ENCODE measurements at places on chromosomes 6 and 20.

DNA sequence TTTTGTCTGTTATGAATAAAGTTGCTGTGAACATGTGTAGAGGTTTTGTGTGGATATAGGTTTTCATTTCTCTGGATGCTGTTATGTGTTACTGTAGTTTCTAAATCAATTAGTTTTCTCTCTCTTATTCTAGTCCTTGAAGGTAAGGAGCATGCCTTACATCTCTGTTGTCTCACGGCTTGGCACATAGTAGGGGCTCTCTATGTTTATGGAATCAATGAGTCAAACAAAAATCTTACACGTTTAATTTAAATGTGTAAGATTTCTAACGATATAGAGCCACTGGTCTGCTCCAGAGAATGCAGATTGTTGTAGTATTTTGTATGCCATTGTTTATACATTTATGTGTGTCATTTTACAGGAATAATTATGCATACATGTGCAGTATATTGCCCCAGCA, 15.3 kb upstream of the DHX35 start:
- no peak for DNase-seq

DNA sequence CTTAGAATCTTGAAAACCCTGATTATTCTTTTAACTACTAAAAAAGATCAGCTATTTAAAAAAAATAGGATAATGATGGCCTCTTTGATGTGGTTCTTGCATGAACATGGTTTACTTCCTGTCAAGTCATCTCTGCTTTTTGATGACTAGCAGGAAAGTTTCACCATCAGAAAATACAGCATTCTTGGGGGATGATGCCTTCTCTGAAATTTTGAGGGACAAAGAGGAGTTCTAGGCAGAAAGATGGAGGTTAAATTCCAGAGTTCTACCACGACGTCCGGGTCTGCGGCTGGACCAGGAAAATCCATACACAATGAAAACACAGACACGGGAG, 130.4 kb downstream of the OLIG3 start:
- no peak for DNase-seq

GRCh38 chr20:31595654-31596411, 9.3 kb upstream of the ID1 start:
- DNase-seq, result peak; percentile 93

DNA sequence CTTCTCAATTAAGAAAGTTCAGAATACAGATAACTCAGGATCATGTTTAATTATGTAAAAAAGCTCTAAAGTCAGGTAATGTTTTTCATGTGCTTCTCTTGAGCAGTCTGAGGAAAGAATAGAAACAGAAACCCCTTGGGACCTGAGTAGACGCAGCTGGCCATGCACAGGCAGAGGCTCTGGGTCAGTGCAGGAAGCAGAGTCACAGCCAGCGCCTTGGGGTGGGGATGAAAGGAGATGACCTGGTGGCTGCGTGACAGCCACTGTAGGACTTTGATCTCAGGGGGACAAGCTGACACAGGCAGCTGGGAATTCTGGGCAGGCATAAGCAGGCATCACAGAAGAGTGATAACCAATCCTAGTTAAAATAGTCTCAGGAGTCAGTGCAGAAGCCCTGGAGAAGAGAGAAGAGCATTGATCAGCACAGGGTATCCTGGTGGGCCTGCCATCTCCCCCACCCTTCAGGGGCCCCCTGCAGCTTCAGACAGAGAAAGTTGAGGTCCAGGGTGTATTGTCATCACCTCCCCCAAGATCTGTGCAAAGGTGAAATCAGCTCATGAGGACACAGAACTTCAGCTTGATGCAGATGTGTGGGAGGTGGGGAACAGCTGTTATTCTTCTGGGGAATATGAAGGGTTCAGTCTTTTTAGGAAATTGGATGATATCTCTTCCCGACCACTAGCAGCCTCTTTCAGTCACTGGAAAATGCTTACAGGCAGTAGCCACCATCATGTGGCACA, 6.4 kb downstream of the HLA-DQB1 start:
- no peak for DNase-seq

- DNase-seq, result no peak
Measured at GRCh38 chr20:44598423-44599305, 16.3 kb downstream of the PKIG start.

DNA sequence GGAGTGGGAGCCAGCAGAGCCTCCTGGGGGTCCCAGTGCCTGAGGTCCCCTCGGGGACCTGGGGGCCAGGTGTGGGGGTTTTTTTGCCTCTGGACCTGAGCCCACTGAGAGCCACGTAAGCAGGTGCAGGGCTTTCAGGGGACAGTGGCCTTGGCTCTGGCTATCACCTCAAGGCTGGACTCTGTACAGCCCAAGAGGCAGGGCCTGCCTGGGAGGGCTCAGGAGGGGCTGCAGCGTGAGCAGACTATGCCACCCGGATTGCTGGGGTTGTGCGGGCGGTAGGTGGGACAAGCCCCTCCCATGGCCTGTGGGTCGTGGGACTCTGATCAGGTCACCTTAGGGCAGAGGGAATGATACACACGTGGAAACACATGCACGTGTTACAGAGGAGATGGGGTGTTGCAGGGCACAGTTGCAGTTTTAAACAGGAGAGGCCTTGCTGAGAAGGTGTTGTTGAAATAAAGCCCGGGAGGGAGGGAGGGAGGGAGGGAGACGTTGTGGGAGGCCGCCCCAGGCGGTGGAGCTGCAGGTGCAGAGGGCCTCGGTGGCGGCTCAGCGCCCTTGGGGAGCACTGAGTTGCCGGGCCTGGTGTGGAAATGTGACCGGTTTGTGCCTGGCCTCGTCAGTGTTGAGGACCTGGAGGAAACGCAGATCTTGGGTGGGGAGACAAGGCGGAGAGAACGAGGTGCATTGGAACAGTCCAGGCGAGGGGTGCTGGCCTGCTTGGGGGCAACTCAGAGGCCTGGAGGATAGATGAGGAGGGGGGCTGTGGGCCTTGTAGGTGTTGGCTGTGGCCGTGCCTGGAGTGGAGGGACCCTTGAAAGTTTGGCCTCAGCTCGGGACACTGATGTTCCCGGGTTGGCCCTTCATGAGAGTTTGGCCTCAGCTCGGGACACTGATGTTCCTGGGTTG, 2.3 kb downstream of the TCEA2 start:
- DNase-seq, result no peak

DNA sequence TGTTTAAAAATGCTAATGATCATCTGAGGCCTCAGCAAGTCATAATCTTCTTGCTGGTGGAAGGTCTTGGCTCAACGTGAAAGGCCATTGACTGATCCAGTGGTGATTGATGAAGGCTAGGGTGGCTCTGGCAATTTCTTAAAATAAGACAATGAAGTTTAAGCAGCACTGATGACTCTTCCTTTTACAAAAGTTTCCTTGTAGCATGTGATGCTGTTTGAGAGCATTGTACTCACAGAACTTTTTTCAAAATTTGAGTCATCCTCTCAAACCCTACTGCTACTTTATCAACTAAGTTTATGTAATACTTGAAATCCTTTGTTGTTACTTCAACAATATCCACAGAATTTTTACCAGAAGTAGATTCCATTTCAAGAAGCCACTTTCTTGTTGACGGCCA, 382.3 kb downstream of the ESR1 start:
- no peak for DNase-seq

DNA sequence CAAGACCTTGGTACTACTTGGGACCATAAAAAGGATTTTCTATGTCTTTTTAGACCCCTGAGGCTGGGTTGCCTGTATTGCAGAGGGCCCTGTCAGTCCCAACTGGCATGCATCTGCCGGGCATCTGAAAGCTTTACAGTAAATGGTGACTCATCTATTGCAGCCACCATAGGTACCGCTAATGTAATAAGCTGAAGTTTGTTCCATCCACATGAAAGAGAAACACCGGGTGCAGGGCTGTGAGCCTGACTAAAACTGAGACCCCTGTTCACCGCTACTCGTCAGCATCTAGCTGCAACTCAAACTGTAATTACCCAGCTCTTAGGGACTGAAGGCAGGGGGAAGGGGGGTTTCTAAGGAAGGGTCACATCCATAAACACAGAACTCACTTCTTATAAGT, 49.5 kb downstream of the TRERF1 start:
- no peak for DNase-seq

- no peak for DNase-seq
Measured at GRCh38 chr6:37007340-37008043, 2.0 kb downstream of the FGD2 start.
